Heart left ventricle (tissue), 16 donors: ENCODE measurements at places on chromosomes 4 and X. TPM values are rescaled to one million over a fixed set of nuclear protein-coding genes. Genes with fewer than 3 reads are reported as not detected.

- peak; percentile 59 for DNase-seq
Observed at GRCh38 chr4:74038086-74038424, 434 bp downstream of the CXCL3 start.

DNA sequence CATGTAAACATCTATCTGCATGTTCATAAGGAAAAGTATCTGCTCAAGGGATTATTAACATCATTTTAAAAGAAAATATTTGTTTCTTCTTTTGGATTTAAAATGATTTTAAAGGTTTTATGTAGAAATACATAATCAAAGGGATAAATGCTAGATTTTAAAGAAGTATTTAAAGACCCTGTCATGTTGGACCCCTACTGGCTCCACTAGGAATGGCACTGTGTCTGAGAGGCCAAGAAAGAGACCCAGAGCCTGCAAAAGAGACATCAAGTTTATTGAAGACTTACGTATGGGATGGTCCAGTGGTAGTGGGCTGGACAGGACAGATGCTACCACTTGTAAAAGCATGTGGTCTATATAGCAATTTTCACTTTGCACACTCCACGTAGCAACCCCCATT lies 78.7 kb upstream of the PCDH18 start:
- DNase-seq: no peak

- no peak for DNase-seq
Observed at GRCh38 chrX:40570346-40571093, 10.2 kb upstream of the ATP6AP2 start.

DNA sequence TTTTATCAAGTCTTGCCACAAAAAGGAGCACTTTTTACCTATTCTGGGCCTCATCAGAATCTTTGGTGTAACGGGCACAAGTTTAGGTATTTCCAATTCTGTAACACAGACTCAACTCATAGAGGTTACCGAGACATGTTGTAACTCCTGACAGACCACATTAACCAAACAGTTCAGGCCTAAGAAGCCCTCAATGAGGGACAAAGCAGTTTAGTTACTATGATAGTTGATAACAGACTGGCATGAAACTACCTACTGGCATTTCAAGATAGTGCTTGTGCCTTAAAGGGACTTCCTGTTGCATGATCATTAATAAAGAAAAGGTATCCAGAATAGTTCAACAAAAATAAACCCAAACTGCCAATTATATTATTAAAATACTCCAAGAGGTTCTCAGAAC lies 64.1 kb downstream of the HUWE1 start:
- DNase-seq: no peak

DNA sequence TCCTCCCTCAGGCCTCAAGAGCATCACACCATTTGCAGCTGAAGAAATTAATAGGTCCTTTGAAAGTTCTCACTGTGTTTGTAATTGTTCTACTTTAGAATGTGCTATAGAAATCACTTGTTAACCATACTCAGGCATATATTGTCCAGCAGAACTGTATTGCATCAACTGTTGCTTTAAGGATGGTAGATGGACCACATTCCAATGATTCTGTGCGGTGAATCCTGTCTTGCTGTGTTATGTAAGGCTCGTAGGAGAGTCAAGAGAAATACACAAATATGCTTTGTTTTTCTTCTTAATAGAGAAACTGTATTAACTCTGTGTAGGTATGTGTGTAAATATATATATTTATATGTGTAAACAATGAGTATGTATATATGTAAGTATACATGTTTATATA lies 6.3 kb upstream of the ADGRA3 start:
- DNase-seq: no peak

- DNase-seq: no peak
Observed at GRCh38 chr4:4838936-4839810, 20.3 kb upstream of the MSX1 start.

GRCh38 chr4:42339935-42340406 lies 57.3 kb upstream of the SHISA3 start:
- peak; percentile 68 for DNase-seq

DNA sequence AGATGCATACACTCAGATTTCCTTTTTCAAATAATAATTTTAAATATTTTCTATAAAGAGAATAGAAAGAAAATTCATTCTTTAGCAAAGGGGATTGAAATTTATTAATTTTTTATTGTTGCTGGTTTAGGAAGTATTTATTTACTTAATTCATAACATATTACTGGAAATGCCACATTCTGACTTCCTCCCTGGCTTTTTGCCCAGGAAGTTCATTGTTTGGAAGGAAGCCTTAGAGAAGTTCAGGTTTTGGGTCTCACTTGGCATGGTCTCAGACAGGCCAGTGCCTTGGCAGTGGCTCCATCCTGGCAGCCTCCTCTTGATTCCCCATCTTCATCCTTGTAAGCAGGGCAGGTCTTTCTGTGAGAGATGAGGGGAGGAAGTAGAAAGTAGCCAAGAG lies 50.5 kb downstream of the IL15 start:
- DNase-seq: no peak

Gene SSX1
- total RNA-seq: not detected

Gene SPANXB1
- total RNA-seq: not detected

Gene RHOH
- total RNA-seq: 0.30 TPM

Gene STPG2
- total RNA-seq: 0.29 TPM

Gene AMER1
- total RNA-seq: 3.6 TPM
